ENCODE measurements at places on chromosomes 1 and 21.

DNA sequence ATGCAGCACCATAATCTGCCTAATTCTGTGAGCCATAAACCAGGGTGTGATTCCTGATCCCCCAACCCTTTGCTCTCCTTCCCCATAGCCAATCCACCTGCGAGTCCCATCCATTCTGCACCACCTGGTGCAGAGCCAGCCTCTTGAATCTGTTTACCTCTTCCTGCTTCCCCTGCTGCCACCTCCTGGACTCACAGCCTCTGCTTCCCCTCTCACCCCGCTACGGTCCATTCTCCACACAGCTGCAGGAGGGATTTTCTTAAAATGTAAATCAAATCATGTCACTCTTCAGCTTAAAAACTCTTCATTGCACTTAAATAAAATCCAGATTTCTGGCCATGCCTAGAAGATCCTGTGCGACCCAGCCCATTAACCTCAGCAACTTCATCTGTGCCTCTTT lies 186.7 kb downstream of the FOXD2 start:
- no peak for DNase-seq

DNA sequence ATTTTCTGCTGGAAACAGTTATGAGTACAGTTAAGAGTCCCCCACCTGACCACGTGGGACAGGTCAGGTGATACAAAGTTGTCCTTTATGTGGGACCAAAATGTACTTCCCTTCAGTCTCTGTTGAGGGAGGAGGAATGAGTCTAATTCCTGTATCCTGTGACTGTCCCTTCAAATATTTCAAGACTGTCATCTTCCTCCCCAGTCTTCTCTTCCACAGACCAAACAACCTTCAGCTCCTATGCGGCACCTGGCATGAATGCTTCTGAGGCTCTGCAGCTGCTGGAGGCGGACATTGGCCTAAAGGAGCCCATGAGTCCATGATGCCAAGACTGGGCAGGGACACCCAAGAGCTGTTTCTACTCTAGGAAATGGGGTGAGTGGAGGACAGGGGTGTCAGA lies 72.1 kb upstream of the SIM2 start:
- no peak for DNase-seq

DNA sequence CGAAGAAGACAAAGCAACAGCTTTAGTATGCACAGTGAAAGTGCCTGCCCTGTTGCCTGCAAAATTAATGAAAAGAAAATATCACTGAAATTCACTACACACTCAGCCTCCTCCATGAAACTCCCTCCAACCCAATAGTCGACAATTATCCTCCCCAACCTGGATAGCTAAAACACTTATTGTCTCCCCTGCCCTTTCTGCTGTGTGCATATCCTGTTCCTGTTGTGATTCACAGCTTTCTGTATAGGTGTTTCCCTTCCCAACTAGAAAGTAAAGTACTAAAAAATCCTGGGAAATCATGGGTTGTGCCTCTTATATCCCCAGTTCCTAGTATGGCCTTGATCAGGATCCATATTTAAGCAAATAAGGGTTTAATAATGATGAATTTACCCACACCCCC lies 412.1 kb downstream of the LTN1 start:
- DNase-seq: no peak

GRCh38 chr1:174938281-174939007 lies 61.3 kb upstream of the CACYBP start:
- no peak for DNase-seq

DNA sequence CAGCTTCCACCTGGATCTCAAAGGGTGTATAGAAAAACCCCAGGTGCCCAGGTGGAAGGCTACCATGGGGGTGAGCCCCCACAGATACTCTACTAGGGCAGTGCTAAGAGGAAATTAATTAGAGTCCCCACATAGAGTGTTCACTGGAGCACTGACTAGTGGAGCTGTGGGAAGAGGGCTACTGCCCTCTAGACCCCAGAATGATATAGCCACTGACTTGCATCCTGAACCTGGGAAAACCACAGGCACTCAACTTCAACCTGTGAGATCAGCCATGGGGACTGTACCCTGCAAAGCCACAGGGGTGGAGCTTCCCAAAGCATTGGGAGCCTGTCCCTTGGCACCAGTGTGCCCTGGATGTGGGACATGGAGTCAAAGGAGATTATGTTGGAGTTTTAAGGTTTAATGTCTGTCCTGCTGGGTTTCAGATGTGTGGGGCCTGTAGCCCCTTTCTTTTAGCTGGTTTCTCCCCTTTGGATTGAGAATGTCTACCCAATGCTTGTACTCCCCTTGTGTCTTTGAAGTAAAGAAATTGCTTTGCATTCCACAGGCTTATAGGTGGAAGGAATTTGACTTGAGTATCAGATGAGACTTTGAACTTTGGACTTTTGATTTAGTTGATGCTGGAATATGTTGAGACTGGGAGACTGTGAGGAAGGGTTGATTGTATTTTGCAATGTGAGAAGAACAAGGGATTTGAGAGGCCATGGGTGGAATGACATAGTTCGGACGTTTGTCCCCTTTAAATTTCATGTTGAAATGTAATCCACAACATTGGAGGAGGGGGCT lies 31.8 kb upstream of the CDC14A start:
- no peak for DNase-seq

DNA sequence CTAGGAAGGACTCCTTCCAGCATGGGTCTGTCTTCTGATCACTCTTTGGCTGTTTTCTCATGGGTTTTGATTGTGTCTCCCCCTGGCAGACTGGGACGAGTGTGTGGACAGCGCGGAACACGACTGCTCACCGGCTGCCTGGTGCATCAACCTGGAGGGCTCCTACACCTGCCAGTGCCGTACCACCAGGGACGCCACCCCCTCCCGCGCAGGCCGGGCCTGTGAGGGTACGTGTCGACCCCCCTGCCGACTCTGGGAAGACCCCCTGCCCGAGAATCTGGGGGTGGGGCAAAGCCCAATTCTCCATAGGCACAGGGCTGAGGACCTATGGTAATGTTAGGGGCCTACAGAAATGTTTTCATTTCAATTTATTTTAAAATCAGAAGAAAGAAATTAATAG lies 38.4 kb downstream of the UMODL1 start:
- DNase-seq: no peak

DNA sequence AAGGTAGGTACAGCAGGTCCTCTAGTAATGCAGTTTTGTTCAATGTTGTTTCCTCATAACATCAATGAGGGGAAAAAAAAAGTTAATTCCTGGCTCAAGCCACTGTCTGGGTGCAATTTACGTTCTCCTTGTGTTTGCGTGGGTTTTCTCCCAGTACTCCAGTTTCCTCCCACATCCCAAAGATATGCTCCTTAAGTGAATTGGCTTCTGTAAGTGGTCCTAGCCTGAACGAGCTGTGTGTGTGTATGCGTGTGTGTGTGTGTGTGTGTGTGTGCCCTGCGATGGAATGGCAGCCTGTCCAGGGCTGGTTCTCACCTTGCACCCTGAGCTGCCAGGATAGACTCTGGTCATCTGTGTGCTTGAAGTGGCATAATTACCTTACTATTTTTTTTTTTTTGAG lies 332.0 kb downstream of the PDE4B start:
- DNase-seq: no peak

DNA sequence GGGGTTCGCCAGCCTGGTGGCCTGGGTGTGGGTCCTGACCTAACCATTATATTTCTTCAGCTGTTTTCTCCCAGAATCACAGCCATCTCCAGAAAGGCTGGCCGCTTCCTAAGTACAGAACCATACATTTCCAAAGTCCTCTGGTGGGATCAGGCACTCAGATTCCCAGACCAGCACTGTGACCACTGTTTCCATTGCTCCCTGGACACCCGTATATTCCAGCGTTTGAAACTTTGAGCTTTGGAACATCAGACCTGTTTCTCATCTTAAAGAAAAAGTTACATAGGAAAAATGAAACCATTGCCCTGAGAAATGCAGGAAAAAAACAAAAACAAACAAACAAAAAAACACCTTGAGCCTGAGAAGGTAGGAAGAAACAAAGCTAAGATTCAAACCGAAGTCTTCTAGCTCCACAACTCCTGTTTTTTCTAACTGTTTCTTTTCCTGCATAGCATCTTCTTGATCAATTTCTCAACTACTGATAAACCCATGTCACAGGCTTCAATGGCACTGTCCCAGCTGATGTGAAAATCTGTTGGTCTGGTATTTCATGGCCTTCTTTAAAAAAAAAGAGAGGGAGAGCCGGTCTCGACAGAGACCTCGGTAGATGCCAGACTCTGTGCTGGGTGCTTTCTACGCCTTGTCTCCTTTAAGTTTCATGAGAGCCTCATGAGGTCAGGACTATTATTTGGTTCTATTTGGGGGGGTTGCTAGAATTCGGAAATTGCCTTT lies 221.3 kb downstream of the TOMM20 start:
- no peak for DNase-seq

GRCh38 chr1:229341774-229342655 lies 832 bp downstream of the CCSAP start:
- DNase-seq: peak; percentile 52

DNA sequence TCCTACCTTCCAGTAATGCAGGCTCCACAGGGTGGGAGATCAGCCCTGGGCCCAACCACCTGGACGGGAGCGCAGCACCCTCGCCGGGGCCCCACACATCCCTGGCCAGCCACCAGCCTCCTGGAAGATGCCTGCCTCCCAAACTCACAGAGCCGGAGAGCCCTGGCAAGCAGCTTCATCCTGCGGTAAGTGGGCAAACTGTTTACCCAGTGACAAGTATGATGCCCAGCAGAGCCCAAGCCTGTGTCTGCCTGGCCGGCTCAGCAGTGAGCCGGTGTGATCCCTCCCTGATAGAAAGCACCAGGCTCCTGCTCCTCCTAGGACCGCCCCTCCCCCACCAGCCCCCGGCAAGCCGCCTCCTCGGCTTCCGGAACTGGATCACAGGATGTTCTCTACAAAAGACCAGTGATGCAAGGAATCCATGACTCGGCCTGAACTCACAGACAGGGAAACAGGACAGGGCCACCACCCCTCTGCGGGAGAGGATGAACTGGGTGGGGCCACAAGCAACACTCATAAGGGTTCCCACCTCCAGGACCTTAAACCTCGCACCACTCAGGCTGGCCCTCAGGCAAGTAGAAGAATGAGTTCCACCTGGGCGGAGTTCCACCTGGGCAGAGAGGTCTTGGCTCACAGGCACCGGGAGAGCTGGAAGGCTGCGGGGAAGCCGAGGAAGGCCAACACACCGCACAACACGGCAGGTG lies 7.9 kb downstream of the ACOT7 start:
- DNase-seq: peak; percentile 74

DNA sequence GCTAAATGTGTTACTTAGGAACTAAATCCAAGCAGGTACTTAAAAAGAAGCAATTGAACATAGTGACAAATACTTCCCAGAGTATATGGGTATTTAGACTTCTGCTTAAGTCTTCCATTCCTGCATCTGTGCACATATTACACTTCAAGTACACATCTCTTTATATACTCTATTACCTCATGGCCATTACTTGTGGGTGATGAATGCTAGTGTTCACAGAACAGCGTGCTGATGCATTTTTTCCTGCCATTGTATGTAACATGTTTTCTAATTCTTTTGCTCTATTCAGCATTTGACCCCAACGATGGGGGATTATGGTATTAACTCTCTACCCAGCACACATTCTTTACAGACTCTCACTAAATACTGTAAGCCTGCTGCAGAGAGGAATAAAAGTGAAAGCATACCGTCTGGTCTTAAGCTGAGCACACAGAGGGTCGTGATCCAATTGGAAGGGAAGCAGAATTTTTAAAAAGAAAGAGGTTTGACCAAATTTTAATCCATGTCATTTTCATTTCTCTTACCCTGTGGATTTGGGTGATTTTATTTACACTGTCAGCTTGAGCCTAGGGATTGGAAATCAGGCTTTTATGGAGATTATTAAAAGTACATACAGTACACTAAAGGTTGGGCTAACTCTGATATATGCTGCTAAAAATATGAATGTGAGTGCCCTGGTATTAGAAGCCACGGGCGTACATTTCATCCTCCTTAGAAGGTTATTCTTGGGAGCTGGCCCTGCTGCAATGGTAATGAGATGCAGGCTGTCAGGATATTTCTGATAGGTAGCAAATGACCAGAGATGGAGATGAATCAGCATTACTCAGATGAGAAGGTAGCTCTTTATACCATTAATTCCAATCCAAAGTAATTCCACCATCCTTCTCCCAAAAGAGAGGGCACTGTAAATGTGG lies 95.5 kb upstream of the PROX1 start:
- DNase-seq: no peak

DNA sequence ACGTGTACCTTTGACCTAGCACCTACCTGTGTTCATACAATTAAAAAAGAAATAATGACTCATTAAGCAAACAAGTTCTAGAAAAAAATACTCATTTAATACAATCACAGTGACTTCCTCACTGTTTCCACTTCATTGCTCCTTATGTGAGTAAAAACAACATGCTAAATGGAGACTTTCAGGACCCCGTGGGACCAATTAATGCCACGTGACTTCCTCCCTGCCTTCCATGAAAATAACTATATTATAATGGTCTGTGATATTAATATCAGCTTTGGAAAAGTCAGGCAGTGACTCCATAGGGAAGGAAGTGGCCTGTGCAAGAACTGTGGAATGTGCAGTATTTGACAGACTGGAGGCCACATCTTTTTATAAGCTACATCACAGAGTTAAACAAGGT lies 337.8 kb downstream of the HLX start:
- no peak for DNase-seq

GRCh38 chr1:174788981-174789380 lies 210.8 kb upstream of the CACYBP start:
- peak; percentile 46 for DNase-seq

DNA sequence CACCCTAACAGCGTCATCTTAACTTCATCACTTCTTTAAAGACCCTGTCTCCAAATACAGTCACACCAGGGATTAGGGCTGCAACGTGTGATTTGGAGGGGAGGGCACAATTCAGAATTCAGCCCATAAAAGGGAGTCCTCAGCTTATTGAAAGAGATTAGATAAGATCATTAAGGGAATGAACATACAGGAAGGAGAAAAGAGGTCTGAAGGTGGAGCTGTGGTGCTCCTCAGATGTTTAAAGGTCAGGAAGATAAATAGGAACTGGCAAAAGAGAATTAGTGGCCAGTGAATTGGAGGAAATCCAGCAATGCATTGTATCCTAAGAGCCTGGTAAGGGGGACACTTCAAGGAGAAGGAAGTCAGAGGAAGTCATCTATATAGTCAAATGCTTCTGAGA lies 113.5 kb downstream of the PROX1 start:
- no peak for DNase-seq

GRCh38 chr1:164733070-164733469 lies 174.1 kb downstream of the PBX1 start:
- DNase-seq: peak; percentile 94

GRCh38 chr1:218209351-218209861 lies 75.7 kb upstream of the RRP15 start:
- DNase-seq: peak; percentile 51

GRCh38 chr1:125066385-125066784 lies 3881.6 kb downstream of the SRGAP2C start:
- no peak for DNase-seq

- no peak for DNase-seq
These were observed 221.1 kb downstream of the NPHP4 start for GRCh38 chr1:5770981-5771765.

DNA sequence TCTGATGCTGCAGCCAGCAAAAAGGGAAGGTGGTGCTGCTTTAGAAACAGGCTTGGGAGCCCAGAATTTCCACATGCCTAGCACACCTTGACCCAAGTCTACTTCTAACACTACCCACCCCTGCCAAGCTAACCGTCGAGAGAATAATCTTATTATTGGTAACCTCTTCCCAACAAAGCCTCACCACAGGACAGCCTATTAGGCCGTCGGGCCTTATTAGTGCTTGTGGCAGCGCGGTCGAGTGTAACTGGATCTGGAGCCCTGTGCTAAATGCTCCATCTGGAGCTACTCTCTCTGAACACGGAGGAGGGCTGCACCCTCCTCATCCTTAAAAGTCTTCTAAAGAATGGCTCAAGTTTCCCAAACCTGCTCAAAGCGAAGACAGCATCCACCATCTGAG lies 165.5 kb upstream of the NFIA start:
- DNase-seq: no peak

- DNase-seq: no peak
These were observed 6.5 kb downstream of the GATAD2B start for GRCh38 chr1:153916297-153916696.

Measured in brain microvascular endothelial cell (primary cell).